ENCODE measurements at places on chromosomes 4 and X.

- no peak for DNase-seq
Measured at GRCh38 chrX:56853436-56853835, 124.4 kb downstream of the NBDY start.

DNA sequence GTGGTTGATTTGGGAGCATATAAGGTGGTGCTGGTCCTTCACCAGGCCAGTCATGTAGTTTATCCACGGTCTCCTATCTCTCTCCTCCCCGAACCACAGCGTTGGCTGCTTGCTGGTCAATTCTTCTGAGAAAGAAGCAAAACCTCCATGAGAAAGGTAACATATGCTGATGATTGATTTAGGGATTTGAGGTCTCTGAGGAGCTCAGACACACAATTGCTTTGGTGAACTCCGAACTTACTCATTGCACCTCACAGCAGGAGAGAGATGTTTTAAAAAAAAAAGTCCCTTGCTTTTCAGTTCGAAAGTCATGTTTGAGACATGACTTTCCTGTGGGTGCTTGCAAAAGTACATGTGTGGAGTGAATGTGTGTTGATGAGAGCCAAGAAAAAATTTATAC lies 100.2 kb downstream of the TSPAN7 start:
- peak; percentile 26 for DNase-seq

GRCh38 chr4:10259976-10260375 lies 143.4 kb upstream of the WDR1 start:
- DNase-seq: no peak

GRCh38 chr4:122224348-122224747 lies 72.2 kb downstream of the BLTP1 start:
- DNase-seq: no peak

- peak; percentile 26 for DNase-seq
Measured at GRCh38 chrX:78330540-78330939, 3.1 kb upstream of the CYSLTR1 start.

GRCh38 chrX:45755703-45756102 lies 555.0 kb upstream of the DIPK2B start:
- no peak for DNase-seq

- peak; percentile 59 for DNase-seq
Measured at GRCh38 chrX:3638280-3638873, 75.1 kb downstream of the PRKX start.

DNA sequence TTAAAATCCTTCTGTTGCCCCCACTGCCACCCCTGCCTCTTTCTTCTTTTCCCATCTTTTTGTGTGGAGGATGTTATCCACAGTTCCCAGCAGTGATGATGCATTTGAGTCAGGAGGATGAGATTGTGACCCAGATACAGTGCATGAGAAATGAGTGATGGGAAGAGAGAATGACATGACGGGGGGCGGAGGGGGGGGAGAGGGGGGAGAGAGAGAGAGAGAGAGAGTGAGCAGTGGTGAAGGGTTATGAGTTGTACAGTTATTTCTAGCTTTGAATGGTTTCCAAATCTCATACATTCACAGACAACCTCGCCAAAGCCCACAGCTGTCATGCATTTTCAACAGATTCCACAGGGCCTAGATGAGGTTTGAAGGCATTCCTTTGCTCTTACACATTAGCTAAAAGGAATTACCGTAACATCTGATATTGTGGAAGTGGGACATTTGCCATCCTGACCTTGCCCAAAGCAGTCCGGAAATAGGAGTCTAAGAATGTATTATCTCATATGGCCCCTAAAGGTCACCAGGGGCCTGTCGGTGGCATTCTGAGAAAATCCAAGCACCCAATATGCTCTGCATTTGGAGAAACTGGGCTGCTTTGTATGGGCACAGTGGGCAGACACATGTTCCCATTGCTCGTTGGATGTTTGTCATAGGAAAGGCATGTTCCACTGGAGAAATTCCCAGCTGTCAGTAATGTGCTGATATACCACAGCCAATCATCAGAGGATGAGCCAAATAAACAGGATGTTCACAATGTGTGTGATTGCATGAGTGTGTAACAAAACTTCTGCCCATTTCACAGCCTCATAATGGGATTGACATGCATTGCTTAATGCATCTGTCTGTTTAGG lies 435.8 kb downstream of the SPRY1 start:
- DNase-seq: no peak

- DNase-seq: peak; percentile 23
Measured at GRCh38 chrX:20260885-20261284, 5.8 kb downstream of the RPS6KA3 start.

- DNase-seq: no peak
Measured at GRCh38 chr4:176191974-176192373, 3.4 kb downstream of the SPATA4 start.

DNA sequence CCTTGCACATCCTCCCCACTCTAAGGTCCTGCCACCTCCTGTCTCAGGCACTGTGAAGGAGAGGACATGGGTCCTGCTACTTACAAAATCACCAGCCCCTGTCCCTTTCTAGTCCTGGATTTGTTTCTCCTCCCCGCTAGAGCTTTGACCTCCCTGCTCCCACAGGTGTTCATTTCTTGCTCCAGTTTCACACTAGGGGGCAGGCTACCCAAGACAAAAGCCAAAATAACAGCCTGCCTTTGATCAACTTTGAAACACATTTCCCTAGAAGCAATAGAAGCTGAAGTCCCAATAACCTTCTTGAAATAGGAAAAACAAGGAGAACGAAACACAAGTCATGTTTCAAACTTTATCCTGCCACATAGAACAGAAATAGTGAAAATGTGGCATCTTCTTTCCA lies 164.4 kb downstream of the QDPR start:
- peak; percentile 39 for DNase-seq

- DNase-seq: no peak
Measured at GRCh38 chr4:61772126-61772525, 572.0 kb downstream of the ADGRL3 start.

DNA sequence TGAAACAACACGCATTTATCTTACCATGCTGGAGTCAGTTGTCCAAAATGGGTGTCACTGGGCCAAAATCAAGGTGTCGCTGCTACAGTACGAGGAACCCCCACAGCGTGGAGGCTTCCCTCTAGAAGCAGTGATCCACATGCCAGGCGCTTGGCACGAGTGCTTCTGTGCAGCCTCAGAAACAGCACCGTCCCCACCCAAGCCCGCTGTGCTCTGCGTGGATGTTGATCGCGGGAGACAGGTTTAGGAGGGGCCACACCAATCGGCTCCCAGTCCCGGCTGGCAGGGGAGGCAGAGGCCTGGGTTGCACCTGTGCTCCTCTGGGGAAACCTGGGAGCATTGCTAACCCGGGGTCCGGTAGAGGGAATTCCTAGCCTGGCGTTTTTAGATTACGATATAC lies 165.5 kb upstream of the PSAPL1 start:
- no peak for DNase-seq

GRCh38 chr4:121950680-121951520 lies 960 bp downstream of the TRPC3 start:
- peak; percentile 21 for DNase-seq

GRCh38 chr4:104967034-104967401 lies 179.7 kb upstream of the TET2 start:
- no peak for DNase-seq

GRCh38 chr4:15232366-15233263 lies 195.2 kb upstream of the C1QTNF7 start:
- DNase-seq: no peak

- no peak for DNase-seq
Measured at GRCh38 chrX:153831429-153832150, 1.2 kb upstream of the PDZD4 start.

DNA sequence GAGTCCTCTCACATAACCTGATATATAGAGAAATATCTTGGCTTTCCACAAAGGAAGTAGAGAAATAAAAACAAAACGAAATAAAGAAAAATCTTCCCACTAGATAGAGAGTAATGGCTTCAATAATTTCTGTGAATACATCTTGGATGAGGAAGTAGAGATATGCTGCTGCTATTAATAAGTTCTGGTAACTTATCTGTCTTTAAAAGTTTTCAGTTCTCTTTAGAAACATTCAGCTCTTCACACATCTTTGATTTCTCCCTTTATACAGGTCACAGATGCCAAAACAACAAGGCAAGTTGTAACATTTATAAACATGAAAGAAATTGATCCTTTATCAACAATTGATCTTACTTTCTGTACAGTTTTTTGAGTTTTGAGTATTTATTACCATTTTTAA lies 615.8 kb downstream of the TRAM1L1 start:
- no peak for DNase-seq

DNA sequence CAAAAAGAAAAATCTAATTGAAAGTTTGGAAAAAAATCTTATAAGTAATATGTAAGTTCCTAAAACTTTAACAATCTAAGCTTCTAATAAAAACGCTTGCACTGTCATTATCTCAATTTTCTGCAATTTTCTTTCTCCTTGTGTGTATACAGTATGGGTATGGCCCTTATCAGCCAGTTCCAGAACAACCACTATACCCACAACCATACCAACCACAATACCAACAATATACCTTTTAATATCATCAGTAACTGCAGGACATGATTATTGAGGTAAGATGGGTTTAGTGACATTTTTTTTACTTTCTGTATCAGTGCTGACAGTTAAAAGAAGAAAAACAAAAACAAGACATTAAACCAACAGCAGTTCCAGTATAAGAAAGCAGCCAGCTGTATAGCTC lies 4.9 kb downstream of the STATH start:
- no peak for DNase-seq

Measured in activated CD4-positive, alpha-beta T cell treated with anti-CD3 and anti-CD28 coated beads, Interleukin-2, Interleukin-6, amounts not matched to agents 100 ng/mL and 50 ng/mL, durations not matched to agents 16 hours and 8 hours (primary cell).